CD4-positive, alpha-beta T cell treated with Interleukin-10 for 1 hour (primary cell): ENCODE measurements at places on chromosomes 5 and 9.
A peak's percentile ranks its signal among the peaks of the same experiment; 100 is the strongest.

DNA sequence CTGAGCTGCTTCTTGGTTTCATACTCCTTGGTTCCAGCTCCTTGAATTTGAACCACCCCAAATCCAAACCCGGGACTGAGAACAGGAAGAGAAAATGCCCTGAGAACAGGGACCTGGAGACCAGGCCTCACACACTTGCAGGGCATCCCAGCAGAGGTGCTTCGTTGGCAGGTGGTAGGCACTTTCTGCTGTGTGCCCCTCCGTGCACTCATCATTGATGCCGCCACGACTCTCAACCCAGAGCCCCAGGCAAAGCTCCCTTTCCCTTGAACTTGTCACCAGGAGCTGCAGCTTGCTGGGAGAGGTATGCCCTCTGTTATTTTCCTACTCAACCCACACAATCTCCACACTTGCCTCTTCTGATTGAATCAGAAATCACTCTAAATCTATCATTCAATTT is 217.8 kb upstream of the IRX1 start:
- DNase-seq: no peak

- no peak for DNase-seq
Observed at GRCh38 chr5:10532421-10532820, 31.4 kb upstream of the ANKRD33B start.

DNA sequence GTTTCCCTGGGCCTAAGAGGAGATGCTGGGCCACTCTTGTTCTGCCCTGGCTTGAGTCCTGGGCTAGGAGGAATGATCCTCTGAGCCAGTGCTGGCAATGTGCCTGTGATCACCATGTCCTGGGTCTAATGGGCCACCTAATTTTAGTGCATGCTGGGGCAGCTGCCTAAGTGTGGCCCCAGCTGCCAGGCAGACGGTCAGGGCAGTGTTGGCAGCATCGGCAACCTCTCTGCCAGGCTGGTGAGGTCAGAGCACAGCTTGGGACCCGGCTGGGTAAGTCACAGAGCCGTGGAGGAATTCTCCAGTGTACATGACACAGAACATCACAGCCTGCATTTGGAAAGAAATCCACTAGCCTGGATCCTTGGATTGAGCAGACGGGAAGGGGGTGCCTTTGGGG is 21.4 kb upstream of the PITX1 start:
- DNase-seq: no peak

- DNase-seq: no peak
Observed at GRCh38 chr9:89474939-89475338, 23.0 kb downstream of the SEMA4D start.

DNA sequence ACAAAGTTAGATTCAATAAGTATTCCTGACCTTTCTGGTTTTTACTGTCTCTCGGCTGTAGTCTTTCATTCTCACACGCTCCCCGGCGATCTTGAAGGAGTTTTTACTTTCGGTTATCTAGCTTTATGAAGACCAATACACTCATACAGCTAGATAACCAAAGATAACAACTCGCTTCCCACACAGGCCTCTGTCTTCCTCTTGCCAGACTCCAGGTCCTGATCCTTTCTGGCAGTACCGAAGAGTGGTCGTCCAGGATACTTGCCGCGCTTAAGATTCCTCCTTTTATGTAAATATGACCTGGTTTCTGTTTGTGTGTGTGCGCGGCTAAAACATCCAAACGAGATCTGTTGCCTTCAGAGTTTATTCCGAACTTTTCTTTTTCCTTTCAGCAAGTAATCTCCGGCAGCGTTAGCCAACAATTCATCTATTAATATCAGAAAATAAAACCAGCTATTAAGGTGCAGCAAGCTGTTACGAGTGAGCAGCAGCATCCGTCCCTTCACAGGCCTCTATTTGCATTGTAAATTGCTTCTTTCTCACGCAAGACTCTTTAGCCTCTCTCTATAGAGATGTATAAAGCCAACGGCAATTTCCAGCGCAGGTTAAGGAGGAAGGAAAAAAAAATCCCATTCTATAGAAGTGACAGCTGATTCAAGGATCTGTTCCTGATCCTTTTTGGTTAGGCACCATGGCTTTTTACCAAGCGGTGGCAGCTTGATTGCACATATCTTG is 216.1 kb downstream of the MEF2C start:
- DNase-seq: no peak

- DNase-seq: peak; percentile 21
Observed at GRCh38 chr5:53089481-53089991, 20.0 kb downstream of the MOCS2 start.

- no peak for DNase-seq
Observed at GRCh38 chr5:179228341-179229121, 116.7 kb downstream of the ADAMTS2 start.

DNA sequence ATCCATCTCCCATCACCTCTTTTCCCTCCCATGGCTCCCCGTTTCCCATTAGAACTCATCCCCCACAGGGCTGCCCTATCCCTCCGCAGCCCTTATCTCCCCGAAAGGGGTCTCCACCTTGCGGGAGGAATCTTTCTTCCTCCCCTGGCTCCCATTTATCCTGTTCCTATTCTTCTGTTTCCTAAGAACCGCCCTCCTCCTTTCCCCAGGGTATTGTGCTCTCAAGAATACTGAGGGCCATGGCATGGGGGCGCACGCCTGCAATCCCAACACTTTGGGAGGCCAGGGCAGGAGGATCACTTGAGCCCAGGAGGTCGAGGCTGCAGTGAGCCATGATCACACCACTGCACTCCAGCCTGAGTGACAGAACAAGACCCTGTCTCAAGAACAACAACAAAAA is 665 bp downstream of the CD72 start:
- DNase-seq: no peak

- peak; percentile 14 for DNase-seq
Observed at GRCh38 chr9:83219154-83219923, 156.4 kb upstream of the RASEF start.

DNA sequence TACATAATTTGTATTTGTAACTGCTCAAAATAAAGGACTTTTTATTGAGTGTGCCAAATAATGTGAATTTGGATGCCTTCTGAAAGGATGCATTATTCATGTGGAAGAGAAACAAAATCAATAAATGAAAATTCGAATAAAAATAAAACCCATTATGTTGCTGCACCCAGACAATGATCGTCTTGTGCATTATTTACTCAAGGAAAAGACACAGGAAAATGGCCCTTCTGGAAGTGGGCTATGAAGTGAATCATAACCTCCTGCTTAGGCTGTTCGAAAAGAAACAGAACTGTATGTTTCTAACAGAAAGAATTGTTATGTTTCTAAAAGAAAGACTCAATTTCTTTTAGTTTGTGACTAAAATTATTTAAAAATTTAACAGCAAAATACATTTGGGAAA is 168.9 kb upstream of the NFIB start:
- DNase-seq: no peak

DNA sequence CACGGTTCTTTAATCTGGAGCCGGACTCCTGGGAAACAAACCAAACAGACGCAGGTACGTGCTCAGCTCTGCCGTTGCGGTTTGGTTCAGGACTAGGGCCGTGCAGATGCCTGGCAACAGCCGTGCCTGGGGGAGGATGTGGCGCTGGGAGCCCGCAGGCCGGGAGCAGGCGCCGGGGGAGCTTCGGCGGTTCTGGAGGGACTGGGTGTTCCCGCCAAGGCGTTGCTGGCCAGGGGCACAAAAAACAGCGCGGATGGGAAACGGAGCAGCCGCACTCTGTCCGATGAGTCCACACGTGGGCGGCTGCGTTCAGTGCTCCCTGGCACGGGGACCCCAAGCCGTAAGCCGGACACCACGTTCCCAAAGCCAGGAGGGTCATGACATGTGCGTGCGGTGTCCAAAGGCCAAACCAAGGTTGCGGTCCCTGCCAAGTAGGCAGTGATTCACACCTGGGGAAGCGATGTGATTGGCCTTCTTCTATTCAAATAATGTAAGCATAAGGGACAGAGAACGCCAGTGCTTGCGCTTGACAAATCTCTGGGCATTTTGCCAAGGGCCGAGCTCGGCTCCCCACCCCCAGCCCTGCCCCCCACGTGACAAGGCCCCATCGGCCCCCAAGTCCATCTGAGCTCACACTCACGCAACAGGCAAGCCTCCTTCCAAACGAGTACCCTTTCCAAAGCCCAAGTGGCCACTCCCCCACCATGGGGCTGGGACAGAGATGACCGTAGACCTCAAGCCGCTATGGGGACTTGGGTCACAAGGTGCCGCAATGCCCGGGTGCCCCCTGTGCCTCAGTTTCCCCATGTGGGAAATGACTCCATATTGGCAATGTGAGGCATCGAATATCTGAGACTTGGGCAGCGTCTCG is 49.7 kb upstream of the NKD2 start:
- no peak for DNase-seq

DNA sequence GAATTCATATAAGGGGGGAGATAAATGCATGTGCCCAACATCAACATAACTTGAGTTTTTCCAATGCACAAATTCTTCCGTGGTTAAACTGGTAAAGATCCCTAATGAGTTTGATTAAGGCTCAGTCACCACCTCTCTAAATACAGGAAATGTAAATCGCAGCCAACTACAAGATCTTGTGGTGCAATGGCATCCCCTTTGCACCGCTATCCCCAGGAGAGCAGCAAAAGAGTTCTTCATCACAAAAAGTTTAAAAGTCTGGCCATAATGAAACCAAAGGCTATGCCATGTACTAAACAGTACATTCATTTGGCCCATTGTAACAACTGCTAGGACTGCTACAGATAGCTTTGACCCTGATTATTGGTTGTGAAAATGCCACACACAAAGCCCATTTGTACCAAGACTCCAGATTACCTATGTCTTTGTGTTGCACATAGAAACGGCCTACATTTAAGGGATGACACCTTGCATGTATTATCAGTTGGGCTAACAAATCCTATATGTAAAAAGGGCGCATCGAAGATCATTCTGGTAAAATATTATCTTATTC is 44.5 kb downstream of the ZNF608 start:
- no peak for DNase-seq

DNA sequence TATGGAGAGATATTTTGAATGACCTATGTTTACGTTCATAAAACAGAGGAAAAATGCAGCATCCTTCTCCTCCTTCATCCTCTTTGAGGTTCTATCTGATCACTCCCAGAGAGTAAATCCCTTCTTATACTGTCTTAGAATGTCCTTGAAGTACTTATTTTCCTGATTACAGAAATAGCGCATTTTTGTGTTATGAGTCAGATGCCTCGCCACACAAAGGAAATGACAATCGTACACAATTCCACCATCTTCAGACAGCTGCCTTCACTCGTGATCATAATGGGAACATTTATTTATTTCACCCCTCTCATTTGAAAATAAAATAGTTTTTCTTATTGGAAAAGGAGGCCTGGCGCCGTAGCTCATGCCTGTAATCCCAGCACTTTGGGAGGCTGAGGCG is 2.4 kb upstream of the GLT6D1 start:
- no peak for DNase-seq

- no peak for DNase-seq
Observed at GRCh38 chr9:37992924-37993349, 76.1 kb downstream of the SHB start.

DNA sequence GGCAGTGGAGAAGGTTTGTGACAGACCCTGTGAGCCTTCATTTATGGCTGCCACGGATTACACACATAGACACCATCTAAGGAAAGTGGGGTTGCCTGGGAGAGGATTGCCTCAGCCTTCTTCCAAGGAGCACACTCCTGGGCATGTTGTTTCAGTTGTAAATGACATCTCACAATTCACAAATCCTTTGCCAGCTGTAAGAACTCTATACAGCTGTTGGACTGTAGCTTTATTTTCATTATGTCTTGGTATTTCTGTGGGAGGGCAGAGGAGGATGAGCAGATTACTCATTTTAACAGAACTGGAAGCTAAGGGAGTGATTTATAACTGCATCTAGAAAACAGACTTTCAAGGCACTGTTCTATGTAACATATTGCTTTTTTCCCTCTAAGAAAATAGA is 25.6 kb downstream of the MELK start:
- no peak for DNase-seq

DNA sequence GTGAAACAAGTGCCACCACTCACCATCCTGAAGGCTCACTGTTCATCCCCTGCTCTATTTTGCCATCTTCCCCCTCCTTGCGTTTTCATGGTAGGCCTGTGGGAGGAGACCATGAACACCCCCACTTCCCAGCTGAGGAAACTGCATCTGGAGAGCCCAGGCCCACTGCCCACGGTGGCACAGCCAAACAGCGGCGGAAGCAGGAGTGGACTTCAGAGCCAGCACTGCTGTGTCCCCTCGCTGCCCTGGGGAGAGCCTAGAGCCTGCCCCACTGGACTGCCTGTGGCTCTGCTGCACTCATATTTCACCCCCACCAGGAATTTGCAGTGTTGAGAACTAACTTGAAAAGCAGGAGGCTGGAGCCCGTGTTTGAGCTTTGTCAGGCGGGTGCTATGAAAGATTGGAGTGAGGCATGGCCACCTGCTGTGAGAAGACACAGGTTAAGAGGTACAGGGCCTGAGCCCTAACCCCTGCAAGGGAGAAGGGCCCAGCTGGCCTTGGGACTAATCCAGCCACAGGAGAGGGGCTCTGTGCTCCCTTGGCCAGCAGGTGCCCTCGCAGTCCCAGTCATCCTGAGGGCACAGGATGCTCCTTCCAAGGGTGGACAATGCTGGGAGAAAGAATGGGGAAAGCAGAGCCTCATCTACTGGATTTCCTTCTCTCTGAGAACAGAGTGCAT is 79.0 kb downstream of the MACROH2A1 start:
- no peak for DNase-seq

GRCh38 chr5:40452874-40453624 is 226.7 kb upstream of the PTGER4 start:
- DNase-seq: no peak

- no peak for DNase-seq
Observed at GRCh38 chr5:144794922-144795321, 624.2 kb downstream of the KCTD16 start.

GRCh38 chr9:100307080-100307479 is 45.7 kb downstream of the TEX10 start:
- no peak for DNase-seq

GRCh38 chr5:71737931-71738539 is 19.0 kb downstream of the CARTPT start:
- DNase-seq: no peak

DNA sequence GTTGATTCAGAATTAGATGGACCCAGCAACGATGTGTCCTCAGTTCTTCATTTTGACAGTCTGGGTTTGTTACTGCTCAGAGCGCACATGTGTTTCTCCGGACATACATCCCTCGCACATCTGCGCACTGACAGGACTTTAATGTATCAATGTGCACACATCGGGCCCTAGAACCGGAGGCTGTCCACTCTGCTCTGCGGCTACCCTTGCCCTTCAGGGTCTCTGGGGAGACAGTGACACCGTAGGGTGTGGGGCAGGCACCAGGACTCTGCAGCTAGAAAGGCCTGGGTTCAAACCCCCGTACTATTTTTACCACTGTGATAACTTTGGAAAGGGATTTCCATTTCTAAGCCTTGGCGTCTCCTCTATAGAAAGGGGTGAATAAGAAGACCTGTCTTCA is 23.5 kb upstream of the LPCAT1 start:
- DNase-seq: no peak
